ENCODE measurements at places on chromosomes 1 and 21. TPM values are rescaled to one million over a fixed set of nuclear protein-coding genes. Genes with fewer than 3 reads are reported as not detected.
A peak's percentile ranks its signal among the peaks of the same experiment; 100 is the strongest.

Gene ELAPOR1
- polyA plus RNA-seq = 66.0 TPM

- H3K27ac ChIP-seq = peak overlapping the region; percentile 55
- H3K4me1 ChIP-seq = no peaks in the 10 kb centered on the region
- H3K27me3 ChIP-seq = no peaks in the 10 kb centered on the region
- H3K36me3 ChIP-seq = no peaks in the 10 kb centered on the region
Measured at GRCh38 chr21:36966821-36967768, 626 bp upstream of the HLCS start.

GRCh38 chr1:169364948-169365347 is 2.6 kb downstream of the NME7 start:
- no peak overlapping the region for H3K27ac ChIP-seq
- H3K4me1 ChIP-seq = peaks cover 2% of the 10 kb centered on the region
- DNase-seq = no peak

DNA sequence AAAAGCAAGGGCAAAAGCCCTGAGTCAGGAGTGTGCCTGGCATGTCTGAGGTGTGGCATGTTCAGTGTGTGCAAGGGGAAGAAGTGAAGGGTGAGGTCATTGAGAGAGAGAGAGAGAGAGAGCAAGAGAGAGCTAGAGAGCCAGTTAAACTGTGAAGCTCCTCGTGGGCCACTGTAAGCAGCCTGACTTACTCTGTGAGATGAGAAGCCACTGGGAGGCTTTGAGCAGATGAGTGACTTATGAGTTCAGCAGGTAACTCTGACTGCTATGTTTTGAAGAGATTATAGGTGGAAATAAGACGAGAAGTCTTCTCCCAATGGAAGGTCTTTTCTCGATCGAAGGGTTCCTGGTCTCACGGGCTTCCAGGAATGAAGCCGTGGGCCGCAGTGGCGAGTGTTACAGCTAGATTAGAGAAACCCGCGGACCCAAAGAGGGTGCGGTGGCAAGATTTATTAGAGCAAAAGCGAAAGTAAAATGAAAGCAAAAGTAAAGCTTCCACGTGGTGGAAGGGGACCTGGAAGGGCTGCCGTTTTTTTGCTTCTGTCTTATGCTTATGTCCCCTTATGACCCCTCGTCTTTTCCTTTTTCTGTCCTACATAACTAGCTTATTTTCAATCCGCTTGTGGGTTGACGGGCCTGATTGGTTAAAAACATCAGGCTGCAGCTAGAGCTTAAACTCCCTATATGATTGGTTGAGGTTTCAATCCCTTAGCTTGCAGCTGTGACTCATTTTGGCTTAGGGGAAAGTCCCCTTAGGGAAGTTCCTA is 323.1 kb upstream of the FAM78B start:
- no peak overlapping the region for H3K4me3 ChIP-seq
- no peaks in the 10 kb centered on the region for H3K4me1 ChIP-seq
- H3K27ac ChIP-seq = no peak overlapping the region
- H3K36me3 ChIP-seq = no peaks in the 10 kb centered on the region
